Activated CD4-positive, alpha-beta T cell treated with anti-CD3 and anti-CD28 coated beads for 36 hours (primary cell): ENCODE measurements at places on chromosomes 1 and 21. TPM values are rescaled to one million over a fixed set of nuclear protein-coding genes. Genes with fewer than 3 reads are reported as not detected.

KCNH1 gene
- not detected for total RNA-seq

PLA2G2C gene
- total RNA-seq = 0.58 TPM

CDC20 gene
- 163 TPM for total RNA-seq

S100B gene
- total RNA-seq = not detected

KRTAP7-1 gene
- total RNA-seq = not detected

LRRC71 gene
- total RNA-seq = not detected

FMOD gene
- total RNA-seq = 0.87 TPM

CHIA gene
- not detected for total RNA-seq

DNTTIP2 gene
- total RNA-seq = 84.9 TPM

SH2D1B gene
- not detected for total RNA-seq

THEM5 gene
- total RNA-seq = not detected

FMO2 gene
- total RNA-seq = not detected

TSPEAR gene
- not detected for total RNA-seq

KRTAP19-3 gene
- total RNA-seq = not detected

CNIH3 gene
- total RNA-seq = 1.8 TPM

SIM2 gene
- 2.0 TPM for total RNA-seq

EBNA1BP2 gene
- total RNA-seq = 114 TPM

HJV gene
- not detected for total RNA-seq

UBE2U gene
- total RNA-seq = not detected

KIF26B gene
- total RNA-seq = 0.16 TPM

IFI44L gene
- 55.5 TPM for total RNA-seq

HES2 gene
- 0.05 TPM for total RNA-seq

AGMAT gene
- 24.0 TPM for total RNA-seq

UTS2 gene
- not detected for total RNA-seq

MASP2 gene
- not detected for total RNA-seq

EXTL1 gene
- total RNA-seq = not detected

SPRR2E gene
- not detected for total RNA-seq

ATAD3C gene
- 0.39 TPM for total RNA-seq

NMNAT2 gene
- total RNA-seq = not detected

CELF3 gene
- total RNA-seq = not detected

HAO2 gene
- not detected for total RNA-seq

IVL gene
- total RNA-seq = 0.07 TPM

PRDM16 gene
- total RNA-seq = 0.32 TPM

OR6K3 gene
- not detected for total RNA-seq

TMIGD3 gene
- not detected for total RNA-seq

BLACAT1 gene
- 0.32 TPM for total RNA-seq

LRP8 gene
- 40.6 TPM for total RNA-seq

NR0B2 gene
- total RNA-seq = not detected

IGSF9 gene
- total RNA-seq = 0.07 TPM

SPATA21 gene
- total RNA-seq = not detected

PTAFR gene
- total RNA-seq = 0.14 TPM

USH2A gene
- not detected for total RNA-seq

SLC35D1 gene
- 10.3 TPM for total RNA-seq

HSF2BP gene
- 1.5 TPM for total RNA-seq

A3GALT2 gene
- total RNA-seq = not detected

ADAMTS1 gene
- not detected for total RNA-seq

GBP3 gene
- total RNA-seq = 5.8 TPM

TTLL7 gene
- total RNA-seq = 2.6 TPM

S100A6 gene
- total RNA-seq = 219 TPM

HCRTR1 gene
- not detected for total RNA-seq

HSD3B1 gene
- total RNA-seq = not detected
